ENCODE measurements at places on chromosomes 1 and 21. TPM values are rescaled to one million over a fixed set of nuclear protein-coding genes. Genes with fewer than 3 reads are reported as not detected.

- DNase-seq, result peak; percentile 69
Observed at GRCh38 chr1:205484985-205485967, 19.2 kb upstream of the CDK18 start.

- DNase-seq, result no peak
Observed at GRCh38 chr1:56298866-56299265, 280.5 kb downstream of the PLPP3 start.

- no peak for DNase-seq
Observed at GRCh38 chr1:84996846-84997666, at the start of gene MCOLN2. TSS of gene MCOLN2 (minus strand) at chr1:84997113. CDS start at chr1:84996872, 241 bp downstream.

DNA sequence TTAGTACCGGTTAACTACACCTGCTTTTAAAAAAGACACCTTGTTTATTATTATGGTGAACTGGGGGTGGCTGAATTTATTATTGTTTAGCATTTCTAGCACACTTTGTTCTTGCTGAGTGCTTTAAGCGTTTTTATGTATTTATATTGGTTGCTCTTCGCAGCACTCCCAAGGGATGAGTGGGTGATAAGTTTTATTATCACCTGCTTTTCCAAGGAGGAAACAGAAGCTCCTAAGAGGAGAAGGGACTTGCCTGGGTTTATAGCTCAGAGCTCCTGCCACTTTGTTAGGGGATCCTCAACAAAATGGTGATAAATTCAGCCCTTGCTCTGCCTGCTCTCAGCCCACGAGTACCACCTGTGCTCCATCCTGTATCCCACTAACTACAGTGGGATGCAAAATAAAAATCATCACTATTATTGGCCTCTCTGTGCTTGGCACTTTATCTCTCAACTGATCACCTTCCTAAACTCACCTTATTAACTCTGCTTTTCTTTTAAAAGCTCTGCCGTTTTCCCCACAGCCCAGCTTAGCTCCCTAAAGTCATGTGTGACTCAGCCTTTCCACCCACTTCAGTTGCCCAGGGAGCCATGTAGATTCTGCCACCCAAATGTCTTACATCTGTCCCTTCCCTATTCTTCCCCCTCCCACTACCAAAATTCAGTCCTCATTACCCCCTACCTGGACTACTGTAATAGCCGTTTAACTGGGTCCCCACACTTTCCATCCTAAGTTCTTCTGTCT lies 44.5 kb downstream of the BCL9 start:
- no peak for DNase-seq

GRCh38 chr1:43479414-43479813 lies 25.7 kb upstream of the HYI start:
- no peak for DNase-seq

DNA sequence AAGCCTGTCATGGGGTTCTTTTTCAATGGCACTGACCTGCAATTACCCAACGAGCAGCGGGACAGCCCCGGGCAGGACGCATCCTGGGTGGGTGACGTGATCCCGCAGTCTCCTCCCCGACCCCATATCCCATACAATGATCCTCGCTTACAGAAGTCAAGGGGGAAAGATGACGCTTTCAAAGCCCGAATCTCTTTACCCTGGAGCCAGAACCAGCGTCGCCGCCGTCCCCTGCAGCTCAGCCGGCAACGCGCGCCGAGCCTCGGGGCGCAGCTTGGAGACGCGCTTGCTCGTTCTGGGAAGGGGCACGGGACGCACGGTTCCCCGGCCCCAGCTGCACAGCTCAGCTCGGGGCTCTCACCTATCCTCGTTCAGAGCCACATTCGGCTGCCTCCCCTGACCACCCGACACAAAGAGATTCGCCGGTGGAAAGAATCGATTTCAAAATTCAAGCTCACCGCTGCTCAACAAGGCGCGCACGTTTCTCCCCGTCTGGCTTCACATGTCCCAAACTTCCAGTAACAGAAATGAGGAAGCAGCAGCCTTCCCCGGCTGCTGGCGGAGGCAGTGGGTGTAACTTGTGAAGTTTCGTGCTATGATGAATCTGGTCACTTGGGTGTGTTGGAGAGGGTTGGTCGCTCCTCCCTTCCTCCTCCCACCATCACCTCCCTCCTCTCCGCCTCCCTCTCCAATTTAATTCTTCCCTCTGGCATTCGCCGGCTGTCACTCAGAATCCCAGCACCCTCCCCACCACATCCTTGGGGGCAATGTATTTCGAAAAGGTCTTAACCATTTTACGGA lies at the start of gene TIAM1:
TSS of gene TIAM1 (minus strand) at position 582 of the 801 bp plus-strand sequence. CDS start 77,289 bp downstream, outside the sequence.
- DNase-seq, result peak; percentile 86

GRCh38 chr1:153612755-153613331 lies at the start of gene S100A16:
TSS of gene S100A16 (minus strand) at chr1:153613137. CDS start at chr1:153608151, 4,986 bp downstream.
- peak; percentile 58 for DNase-seq

DNA sequence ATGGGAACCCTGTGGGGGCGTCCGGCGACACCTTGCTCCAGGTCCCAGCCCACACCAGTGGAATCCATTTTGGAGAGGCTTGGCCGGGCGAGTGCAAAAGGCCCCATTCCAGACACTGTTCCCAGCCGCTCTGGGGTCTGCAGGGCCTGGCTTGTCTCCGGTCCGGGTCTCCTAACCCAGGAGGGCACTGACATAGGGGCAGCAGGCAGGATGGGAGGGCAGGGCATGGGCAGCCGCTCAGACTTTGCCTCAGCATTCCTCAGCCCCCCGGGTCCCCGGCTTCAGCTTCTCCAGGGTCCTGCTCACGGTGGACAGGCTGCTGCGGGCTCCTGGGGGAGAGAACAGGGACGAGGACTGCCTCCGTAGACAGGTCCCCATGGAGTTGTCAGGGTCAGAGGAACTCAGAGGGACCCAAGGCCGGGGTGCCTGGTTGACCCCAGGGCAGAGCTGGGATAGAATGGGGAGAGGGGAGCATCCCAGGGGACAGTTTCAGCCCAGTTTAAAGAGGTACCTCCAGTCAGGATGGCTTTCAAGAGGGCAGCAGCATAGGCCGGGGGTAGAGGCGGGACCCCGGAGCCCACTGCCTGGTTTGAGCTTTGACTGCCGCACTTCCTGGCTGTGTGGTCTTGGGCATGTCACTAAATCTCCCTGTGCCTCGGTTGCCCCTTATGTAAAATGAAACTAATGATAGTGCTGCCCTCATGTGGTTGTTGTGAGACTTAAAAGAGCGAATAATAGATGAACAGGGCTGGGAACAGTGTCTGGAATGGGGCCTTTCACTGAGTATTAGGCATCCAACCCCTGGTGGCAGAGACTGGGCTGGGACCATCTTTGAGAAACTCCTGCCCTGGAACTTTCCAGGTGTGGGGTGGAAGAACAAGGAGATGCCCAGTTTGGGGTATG lies 3.7 kb downstream of the KNCN start:
- no peak for DNase-seq

DNA sequence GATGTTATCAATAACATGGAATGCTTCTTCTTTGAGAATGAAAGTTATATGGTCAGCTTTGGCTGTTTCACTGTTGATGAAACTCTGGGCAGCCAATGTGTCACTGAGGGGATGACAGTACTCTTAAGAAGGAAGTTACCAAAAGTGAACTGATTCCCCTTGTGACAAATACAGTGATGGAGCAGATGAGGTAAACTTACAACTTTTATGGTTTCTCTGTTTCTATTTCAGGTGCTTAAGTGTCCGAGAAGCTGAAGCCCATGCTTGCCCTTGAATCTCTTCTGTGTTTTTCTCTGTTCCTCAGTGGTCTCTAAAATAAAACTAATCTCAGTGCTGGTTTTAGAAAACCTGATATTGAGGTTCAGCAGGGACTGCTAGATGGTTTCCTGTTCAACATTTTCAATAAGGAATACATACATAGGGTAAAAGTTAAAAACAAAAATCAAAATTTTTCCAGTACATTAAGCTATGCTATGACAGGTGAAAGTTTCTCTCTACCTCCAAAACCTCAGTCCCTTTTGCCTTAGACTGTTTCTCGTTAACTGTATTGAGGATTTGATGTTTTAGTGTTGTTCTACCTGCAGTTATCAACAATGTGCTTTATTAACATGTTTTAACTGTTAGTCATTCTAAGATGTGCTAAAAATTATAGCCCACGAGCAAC lies 454.4 kb upstream of the ADGRL4 start:
- no peak for DNase-seq

DNA sequence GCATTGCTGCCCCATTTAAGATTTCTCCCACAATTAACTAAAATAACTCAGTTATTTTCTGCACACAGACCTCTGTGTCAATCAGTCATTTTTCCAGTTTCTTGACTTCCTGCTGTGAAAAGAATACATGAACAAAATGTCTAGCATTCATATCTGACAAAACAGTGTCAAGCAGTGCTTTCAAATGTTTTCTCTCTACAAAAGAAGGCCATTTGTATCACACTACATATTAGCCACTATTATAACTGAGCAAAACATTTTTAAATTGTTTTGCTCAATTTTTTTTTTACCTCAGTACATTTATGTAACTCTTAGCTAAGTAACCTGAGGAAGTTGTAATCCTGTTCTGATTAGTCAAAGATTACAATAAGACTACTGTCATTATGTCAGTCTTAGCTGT lies 1498.5 kb upstream of the PRMT6 start:
- no peak for DNase-seq

Gene TSPAN1
- polyA plus RNA-seq, result 0.66 TPM

Gene NR1I3
- polyA plus RNA-seq, result 0.97 TPM

Gene IL23R
- not detected for polyA plus RNA-seq

Gene SLAMF1
- polyA plus RNA-seq, result 0.41 TPM

Gene SHISAL2A
- polyA plus RNA-seq, result 7.6 TPM

Gene ZYG11B
- 35.3 TPM for polyA plus RNA-seq

Data from muscle of arm (tissue), 14 donors.